HEK293T (cell line): ENCODE measurements at places on chromosomes 7 and 10.

DNA sequence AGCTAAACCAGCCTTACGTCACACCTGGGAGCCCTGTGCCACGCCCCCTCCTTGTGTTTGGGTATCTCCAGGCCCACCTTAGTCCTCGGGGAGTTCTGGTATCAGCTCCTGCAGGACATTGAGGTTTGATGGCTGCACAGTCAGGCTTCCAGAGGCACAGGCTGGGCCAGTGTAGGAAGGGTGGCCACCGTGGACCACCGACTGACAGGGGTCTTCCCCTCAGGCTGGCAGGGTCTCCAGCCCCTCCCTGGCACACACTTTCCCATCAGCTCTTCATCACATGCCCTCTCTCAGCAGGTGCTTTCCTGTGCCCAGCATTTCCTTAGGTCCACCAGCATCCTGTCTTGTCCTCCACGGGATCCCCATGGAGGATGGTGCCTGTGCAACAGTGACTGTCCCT lies 413.1 kb downstream of the TCERG1L start:
- no peak for DNase-seq

DNA sequence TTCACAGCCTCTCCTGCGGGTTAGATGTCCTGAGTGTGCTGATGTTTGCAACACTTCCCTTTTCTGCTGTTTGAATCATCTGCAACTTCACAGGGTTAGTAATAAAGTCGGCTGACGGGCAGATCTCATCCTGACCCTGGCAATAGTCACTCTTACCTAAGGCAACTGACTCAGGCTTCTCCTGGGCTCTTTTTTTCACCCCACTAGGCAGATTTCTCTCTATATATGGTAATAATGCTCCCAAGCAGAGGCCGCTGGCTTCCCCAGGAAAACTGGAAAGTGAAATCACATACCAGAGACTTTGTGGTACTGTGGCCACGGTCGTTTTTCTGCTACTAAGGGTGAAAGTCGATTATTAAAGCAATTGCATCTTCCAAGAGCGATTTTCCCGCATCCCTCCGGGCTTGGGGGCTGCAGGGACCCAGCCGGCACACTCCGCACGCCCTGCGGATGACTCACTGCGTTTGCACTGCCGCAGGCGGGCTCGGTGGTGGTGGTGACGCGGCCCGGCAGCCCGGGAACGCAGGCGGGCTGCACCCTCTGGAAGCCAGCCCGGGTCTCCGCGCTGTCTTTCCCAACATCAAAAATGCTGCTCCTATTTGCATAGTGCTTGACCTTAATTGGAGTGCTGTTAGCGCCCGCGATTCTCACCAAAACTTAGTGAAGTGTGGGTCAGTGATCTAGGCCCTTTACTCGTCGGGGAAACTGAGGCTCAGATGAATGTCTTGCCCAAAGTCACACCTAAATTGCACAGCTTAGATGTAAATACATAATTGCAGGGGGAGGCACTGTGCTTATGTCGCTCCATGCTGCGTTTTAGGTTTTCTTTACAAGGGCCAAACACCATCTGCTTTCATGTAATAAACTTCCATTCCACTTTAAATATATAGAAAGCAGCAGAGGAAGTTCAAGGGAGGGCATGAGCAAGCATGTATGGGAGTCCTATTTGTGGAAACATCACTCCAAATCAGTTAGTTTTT lies 47.6 kb upstream of the ITGB1 start:
- DNase-seq, result peak; percentile 62

DNA sequence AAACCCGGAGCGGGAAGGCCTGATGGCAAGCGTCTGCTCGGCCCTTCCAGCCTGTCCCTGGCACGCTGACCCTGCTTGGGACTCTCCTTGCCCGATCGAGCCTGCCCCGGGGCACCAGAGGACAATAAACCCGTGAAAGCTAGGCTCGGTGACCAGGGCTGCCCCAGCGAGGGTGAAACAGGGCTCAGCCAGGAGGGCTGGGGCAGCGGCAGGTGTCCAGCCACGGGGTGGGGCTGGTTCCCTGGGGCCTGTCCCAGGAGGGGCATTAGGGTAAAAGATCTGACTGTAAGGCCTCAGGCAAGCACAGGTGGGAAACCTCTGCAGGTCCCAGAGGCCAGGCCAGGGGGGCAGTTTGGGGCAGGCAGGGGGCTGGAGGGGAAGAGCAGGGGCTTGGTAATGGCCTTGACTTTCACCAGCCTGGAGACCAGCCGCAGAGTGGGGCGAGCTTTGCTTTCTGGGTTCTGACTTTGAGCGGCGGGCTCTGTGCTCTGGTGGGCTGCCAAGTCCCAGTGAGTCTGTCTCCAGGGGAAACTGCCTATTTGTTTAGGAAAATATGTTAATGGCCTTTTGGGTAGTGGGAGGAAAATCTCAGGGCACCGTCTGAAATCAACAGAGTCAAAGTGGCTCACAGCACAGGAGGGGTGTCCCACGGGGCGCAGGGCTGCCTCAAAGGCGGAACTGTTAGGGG lies 68.2 kb upstream of the INPP5A start:
- DNase-seq, result no peak

DNA sequence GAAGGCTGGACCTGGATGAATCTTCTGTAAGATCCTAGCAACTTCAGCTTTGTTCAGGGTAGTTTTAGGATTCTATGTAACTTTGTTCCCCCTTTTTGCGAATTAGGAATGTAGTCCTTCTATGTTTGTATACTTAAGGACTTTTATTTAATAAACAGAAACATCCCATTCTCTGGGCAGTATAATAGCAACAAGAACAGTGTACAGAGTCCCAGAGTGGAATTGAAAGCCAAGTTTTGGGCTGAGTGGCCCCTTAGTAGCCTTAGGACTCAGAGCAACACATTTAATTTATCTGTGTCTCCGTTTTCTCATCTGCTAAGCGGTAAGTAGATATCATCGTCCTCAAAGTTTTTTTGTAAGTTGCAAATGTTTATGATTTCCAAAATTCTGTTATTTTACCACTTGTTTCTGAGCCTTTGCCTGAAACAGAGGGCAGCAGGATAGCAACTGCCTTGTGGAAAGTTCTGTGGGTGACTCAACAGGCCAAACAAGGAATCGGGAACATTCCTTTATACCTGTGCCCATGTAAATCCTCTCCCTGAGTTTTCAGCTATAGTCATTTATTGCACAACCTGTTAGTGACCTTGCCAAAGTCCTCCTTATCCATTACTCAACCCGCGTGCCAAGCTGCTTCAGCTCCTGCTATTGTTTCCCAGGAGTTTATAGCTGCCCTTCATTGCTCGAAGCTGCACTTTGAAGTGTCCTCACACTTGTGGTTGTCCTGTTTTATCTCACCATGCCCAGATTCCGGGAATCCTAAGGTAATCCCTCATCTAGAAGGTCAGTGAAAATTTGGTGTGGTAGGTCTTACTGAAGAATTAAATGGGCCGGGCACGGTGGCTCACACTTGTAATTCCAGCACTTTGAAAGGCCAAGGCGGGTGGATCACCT lies 199.1 kb upstream of the AHR start:
- no peak for DNase-seq

DNA sequence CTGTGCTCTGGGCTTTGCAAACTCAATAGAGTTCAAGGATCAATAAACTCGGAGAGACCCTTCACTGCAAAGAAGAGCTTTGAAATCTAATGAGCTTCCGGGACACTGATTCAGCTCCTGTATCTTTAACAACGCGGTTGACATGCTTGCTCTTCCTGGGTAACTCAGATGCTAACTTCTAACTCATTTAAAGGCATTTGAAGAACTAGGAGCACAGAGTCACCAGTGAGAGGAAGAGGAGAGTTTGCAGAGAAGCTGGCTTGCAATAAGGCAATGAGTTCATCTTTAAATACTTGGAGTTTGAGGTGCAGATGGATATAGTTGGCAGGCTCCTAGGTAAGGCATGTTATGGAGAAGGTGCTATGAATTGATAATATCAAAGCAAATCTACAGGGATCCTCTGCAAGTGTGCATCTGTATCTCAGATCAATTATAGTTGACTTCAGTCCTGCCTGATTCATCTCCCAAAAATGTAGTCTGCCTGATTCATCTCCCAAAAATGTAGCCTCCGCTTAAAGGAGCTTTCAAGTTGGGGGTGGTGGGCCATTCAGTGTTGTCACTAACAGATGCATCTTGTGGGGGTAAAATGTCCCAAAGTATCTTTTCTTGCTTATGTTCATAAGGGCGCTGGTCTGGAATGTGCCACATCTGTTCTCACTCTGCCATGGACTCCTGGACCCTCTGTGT lies 182.5 kb upstream of the PRSS58 start:
- DNase-seq, result no peak

- DNase-seq, result no peak
These were observed 18.5 kb upstream of the NODAL start for GRCh38 chr10:70459774-70460490.

DNA sequence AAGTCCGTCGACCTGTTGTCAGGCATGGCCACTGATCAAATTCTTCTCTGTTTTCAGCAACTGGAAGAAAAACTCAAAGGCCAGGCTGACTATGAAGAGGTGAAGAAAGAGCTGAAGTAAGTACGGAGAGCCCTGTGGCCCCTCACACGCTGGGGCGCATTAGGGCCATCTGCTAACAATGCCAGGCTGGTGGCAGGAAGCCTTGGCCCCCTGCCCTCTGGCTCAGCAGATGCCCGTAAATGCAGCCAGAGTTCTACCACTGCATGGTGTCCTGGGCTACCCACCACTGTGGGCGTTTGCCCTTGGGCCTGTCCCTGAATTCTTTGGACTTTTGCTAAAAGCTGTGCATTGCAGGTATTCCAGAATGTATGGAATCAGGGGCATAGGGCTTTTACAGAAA lies 96.9 kb upstream of the SH2B2 start:
- no peak for DNase-seq

- DNase-seq, result no peak
These were observed 123.3 kb downstream of the TRRAP start for GRCh38 chr7:99001482-99002147.

DNA sequence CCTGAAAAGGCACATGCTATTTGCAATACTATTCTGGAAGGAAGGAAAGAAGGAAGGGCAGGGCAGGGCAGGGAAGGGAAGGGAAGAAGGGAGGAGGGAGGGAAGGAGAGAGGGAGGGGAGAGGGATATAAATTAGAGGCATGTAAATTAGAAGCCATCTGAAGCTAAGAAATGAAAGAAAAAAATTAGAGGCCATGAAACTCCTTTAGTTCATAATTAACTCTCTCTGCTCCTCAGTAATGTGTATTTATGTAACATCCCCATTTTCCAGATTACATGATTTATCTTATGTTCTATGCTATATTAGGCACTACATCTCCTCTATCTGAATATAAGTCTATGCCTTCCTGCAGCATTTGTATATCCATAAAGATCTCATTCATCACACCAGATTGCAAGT lies 12.7 kb upstream of the JCAD start:
- no peak for DNase-seq

- DNase-seq, result no peak
These were observed 239.5 kb upstream of the PITRM1 start for GRCh38 chr10:3412071-3412582.

GRCh38 chr7:78852951-78853350 lies 600.5 kb downstream of the MAGI2 start:
- no peak for DNase-seq

GRCh38 chr7:24054236-24054635 lies 229.8 kb upstream of the NPY start:
- DNase-seq, result no peak

GRCh38 chr10:6008497-6009142 lies 31.3 kb upstream of the IL15RA start:
- DNase-seq, result no peak

GRCh38 chr10:74406006-74406405 lies 255.0 kb downstream of the ADK start:
- DNase-seq, result no peak

DNA sequence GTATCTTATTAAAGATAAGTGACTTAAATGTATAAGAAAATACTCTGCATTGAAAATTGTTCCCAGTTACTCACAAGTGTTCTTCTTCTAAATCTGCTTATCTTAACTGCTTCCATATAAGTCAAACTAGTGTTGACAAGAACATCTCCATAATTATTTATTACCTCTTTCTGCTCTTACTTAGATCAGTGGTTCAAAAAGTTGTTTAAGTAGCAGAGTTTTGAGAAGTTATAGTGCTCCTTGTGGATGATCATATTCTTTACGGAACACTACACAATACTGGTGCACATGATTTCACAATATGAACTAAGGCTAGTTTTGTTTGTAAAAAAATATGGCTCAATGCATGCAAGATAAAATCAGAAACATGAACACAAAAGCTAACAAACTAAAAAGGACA lies 168.4 kb downstream of the SEMA3D start:
- DNase-seq, result no peak

DNA sequence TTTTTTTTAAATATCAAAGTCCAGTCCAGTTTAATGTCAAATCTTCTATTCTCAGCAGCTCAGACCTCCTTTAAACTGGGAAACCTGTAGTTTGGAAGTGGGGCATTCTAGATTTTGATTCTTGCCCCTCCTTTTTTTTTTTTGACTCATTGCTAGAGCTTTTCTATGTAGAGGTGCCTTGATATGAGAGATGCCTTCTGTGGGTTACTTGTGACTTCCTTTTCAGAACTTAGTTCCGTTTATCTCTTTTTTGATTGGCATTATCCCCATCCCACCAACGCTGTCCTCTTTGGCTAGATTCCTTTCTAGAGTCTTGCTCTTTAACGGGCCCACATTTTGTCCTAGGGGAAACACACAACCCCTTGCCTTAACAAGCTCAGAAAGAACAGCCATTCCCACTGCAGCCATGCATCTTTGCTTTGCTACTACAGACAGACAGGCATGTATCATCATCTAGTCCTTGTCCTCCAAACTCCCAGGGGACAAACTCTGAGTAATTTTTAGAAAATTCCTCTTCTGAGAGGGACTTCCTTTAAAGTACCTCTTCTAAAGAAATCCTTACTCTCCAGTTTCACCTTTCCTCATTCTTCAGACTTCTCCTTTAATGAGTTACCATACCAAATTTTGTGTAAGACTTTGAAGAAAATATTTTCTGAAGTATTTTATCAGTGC lies 153.6 kb downstream of the PHF14 start:
- DNase-seq, result no peak

DNA sequence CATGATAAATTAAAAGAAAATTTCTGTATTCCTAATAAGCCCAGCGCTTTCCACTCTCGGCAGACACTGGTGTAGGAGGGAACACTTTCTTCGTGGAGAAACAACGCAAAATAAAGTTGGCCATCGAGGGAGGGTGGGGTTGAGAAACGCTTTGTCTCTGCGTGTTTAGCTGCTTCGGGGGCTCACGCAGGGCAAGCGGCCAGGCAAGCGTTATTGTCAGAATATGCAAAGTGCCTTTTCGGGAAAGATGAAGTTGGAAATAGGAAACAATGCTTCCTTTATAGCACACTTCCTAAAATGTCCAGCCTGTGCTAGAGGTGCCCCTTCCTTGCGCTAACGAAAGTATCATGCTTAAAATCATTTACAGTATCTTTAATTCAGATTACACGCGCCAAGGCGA lies 1.9 kb upstream of the EBF3 start:
- DNase-seq, result no peak

GRCh38 chr10:132383751-132384196 lies 13.2 kb upstream of the PWWP2B start:
- DNase-seq, result no peak

GRCh38 chr10:123996302-123996701 lies 97.1 kb downstream of the CHST15 start:
- no peak for DNase-seq

DNA sequence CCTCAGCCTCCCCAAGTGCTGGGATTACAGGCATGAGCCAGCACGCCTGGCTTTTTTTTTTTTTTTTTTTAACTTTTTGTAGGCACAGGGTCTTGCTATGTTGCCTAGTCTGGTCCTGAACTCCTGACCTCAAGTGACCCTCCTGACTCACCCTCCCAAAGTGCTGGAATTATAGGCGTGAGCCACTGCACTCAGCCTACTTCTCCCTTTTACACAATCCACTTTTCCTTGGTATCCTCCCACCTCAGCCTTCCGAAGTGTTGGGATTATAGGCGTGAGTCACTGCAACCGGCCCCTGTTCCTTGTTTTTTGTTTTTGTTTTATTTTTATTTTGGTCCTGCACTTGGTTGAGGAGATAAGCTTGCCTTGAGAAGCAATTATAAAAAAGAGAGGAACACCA lies 75.9 kb upstream of the KMT2C start:
- DNase-seq, result no peak
